Stimulated activated CD8-positive, alpha-beta memory T cell treated with anti-CD3 and anti-CD28 coated beads, Interleukin-2, amount 100 ng/mL, for 1 hour (primary cell): ENCODE measurements at places on chromosomes 12 and 14.

DNA sequence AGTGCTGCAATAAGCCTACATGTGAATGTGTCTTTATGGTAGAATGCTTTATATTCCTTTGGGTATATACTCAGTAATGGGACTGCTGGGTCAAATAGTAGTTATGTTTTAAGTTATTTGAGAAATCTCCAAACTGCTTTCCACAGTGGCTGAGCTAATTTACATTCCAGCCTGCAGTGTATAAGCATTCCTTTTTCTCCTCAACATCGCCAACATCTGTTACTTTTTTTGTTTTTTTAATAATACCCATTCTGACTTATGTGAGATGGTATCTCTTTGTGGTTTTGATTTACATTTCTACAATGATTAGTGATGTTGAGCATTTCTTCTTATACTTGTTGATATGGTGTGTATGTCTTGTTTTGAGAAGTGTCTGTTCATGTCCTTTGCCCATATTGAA, 1186.2 kb downstream of the BCL11B start:
- DNase-seq, result no peak

DNA sequence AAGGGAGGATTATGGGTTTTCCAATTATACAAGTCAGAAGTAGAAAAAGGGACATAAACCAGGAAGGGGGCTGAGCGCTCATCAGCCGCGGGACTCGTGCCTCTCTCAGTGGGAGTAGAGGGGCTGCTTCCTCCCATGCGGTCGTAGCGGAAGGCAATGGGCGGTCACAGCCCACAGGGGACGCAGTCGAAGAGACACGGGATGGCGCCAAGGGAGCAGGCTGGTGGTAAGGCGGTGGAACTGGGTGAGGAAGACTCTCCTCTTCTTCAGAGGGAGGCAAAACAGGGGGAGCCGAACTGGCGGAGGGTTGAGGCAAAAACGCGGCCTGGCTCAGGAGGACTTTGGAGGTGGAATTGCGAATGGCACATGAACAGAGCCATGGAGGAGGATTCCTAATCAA, 677.7 kb downstream of the TMEM121 start:
- DNase-seq, result no peak

DNA sequence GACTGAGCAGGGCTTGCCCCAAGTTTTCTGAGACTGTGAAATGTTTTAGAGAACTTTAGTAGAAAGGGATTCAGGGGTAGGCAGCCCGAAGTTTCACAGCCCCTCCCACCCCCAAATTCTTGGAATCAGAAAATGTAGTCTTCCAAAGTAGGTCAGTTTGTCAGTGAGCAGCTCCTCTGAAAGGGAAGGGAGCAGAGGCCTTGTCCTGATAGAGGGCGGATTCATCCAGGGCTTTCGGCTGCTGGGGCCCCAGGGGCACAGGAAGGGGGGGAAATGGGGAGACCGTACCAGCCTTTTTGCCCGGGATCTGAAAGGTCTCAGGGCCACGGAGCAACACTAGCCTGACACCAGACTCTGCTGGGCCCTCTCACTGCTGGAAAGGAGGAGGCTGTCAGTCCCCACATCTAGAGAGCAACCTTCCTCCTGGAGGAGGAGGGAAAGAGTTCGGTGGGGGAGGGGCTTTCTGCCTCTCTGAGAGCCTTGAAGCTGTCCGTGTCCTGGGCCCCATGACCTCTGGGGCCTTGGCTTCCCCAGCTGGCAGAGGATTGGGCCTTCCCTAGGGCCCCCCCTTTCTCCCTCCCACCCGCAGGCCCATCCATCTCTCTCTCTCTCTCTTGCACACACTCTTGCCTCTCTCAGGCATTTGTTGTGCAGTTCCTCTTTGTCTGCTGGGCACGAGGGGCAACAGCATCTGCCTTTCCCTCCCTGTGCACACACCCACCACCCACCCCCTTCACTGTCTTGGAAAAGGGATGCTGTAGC, at the start of gene IKZF4:
Gene IKZF4, plus strand, starts transcription at position 621 of the 762 bp plus-strand sequence. CDS start 451 bp downstream, outside the sequence.
- DNase-seq, result no peak

- no peak for DNase-seq
Observed at GRCh38 chr14:21059842-21060613, 2.4 kb downstream of the RNASE8 start.

DNA sequence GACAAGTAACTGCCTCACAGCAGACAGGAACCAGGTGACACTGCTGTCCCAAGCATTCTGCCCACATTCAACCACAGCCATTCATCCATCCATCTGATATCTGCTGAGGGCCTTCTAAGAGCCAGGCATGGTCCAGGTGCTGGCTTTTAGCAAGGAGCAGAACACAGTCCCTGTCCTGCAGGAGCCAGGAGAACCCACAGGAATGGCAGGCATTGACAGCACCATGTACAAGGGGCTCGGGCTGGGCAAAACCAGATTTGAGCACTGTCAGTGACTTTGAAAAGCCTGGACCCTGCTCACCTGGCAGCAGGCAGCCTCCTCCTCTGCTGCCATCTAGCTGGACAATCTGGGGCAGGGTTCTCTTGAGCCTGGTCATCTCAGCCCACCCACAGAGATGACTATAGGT, 137.0 kb downstream of the ZFP36L1 start:
- no peak for DNase-seq

DNA sequence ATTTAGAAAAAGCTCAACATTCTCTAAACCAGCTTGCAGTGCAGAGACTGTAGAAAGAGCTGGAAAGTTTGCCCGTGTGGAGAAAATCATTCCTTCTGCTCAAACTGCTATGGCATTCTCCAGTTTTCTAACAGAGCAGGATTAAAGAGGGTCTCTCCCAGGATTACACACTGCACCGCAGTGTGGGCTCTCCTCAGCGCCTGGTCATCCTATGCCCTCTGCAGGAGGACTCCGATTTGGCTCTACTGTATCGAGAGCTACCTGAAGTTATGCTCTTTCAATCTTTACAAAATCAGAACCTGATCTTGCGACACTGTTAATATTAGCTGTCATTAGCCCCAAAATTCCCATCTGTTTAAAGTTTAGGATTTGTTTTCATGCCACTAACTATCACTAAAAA, 33.0 kb downstream of the BHLHE41 start:
- no peak for DNase-seq

- DNase-seq, result no peak
Observed at GRCh38 chr14:48398675-48399282, 723.4 kb upstream of the MDGA2 start.

DNA sequence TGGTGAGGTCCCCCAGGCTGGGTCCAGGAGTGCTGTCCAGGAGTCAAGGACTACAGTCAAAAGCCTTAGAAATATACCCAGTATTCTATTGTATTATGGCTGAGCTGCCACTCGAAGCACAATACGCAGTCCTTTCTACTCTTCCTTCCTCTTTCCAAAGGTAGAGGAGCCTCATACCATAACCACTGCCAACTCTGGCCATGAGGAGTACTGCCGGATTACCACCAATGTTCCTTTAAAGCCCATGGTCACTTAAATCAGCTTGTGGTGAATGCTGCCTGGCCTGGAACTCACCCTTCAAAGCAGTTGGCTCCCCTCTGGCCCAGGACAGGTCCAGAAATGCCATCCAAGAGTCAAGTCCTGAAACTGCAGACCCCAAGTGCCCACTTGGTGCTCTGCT, 425.4 kb downstream of the SLC16A7 start:
- DNase-seq, result no peak

- no peak for DNase-seq
Observed at GRCh38 chr12:3336606-3337311, 154.2 kb upstream of the PRMT8 start.

DNA sequence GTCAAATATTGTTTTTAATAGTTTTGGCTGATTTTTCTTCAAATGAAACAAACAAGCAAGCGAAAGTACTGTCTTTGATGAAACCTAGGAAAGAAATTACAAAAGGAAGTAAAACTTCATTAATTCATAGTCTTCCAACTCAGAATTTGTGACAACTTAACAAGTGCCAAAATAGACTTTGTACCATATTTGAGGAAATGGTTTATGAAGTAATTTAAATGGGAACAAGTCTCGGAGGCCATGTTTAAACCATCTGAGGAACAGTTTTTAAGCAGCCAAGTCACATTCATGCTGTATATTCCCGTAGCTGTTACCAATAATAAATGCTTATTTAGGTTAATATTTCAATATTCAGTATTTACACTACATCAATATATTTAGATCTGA, 745 bp upstream of the ARHGDIB start:
- DNase-seq, result no peak

- no peak for DNase-seq
Observed at GRCh38 chr12:45242180-45242579, 26.3 kb downstream of the ANO6 start.

GRCh38 chr14:97359341-97359740, 562.2 kb downstream of the VRK1 start:
- DNase-seq, result no peak

DNA sequence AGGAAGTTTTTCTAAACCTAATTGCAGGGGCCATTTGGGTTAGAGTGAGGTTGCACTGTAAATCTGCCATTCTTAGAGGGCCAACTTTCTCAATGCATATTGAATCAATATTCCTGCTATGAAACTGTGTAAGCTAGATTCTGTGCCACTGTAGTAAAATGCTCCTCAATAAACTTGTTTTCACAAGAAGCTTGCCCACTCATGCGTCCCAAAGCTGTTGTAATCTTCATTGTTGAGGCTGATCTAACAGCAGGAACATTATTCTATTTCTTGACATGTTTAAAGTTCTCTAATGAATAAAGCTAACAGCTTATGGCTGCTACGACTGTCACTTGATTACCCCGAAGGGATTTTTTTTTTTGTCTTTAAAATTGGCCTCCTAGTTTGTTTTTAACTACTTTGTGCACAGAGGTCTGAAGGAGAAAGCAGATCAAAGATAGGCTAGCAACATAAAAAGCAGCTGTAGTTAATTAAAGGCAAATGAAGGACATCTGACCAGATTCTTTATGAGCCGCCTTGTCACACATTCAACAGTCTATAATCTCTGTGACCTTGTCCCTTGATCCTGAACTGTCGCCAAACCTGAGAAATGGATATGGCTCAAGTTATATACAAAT, 243.7 kb downstream of the PAX9 start:
- DNase-seq, result no peak

DNA sequence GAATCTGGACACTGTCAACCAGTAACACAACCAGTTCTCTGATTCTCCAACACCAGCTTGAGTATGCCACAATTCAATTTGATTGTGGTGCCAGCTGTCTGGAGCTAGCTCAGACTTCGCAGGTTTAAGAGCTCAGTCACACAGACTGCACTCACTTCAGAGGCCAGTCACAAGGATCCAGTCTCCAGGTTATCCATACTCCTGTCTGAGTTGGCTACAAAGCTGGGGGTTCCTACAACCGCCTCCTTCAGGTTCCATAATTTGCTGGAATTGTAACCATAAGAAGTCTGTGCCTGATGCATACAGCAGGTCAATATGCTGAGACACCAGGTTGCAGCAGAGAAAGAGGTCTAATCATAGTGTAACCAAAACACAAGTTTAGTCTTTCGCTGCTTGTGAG, 70.5 kb upstream of the CPSF6 start:
- DNase-seq, result no peak

DNA sequence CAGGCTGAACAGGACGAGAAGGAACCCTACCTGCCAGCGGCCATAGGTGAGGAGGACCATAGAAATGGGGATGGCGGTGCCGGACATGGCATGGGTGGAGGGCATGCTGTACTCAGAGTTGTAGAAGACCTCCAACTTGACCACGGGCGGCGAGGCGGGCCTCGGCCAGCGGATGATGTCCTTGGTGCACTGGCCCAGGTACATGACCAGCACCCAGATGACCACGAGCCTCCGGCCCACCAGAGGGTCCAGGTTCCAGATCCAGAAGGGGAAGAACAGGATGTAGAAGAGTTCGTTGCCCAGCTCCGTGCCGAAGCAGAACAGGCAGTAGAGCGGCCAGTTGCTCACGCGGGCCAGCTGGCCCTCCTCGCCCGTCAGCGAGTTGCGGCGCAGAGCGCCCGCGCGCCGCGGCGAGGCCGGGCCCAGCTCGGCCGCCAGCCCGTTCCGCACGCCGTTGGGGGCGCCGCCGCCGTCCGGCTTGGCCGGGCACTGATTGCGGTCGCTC, 582 bp downstream of the SGPP1 start:
- no peak for DNase-seq

DNA sequence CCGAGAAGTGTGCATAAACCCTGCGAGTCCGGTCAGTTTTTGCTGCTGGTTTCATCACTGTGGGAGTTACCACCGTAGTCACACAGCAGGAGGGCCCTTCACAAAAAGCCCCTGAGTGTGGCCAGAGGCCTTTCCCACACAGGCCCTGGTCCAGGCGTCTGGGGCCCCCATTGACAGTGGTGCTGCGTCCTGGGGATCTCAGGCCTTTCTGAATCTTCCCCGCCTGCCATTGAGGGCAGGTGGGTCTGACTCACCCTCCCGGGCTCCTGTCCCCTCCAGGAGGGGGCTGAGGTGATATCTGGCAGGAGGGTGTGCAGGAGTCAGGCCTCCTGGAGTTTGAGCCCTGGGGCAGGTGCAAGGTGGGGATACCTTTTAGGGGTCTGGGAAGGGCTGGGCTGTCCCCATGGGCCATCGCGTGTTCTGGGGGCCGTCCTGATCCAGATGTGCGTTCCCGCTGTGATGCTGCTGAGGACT, 358.5 kb downstream of the TMEM121 start:
- no peak for DNase-seq

- no peak for DNase-seq
Observed at GRCh38 chr12:31722580-31722979, 6.2 kb downstream of the AMN1 start.

DNA sequence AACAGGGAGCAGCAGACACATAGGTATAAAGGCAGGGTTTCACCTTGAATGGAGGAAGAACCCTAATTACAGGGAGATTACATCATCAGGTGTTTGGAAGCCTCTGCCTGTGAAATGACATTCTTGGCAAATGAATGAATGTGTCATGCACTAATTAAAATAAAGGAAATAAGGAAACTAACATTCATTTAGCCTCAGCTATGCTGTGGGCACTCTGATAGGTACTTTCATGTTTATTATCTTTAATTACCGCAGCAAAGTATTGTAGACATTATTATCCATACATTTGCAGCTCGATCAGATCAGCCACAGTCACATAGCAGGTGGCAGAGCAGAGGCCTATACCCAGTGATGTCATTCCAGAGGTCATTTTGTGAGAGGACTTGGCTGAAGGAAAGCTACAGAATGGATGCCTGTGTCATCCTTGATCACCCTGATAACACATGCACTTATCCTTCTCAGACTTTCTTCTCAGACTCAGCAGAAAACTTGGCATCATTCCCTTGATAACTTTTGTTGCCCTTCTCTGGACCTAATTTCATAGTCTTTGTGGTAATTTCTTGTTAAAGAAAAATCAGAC, 18.4 kb downstream of the ZNF664 start:
- DNase-seq, result no peak

- DNase-seq, result no peak
Observed at GRCh38 chr14:50497351-50497750, 35.0 kb downstream of the MAP4K5 start.

- DNase-seq, result no peak
Observed at GRCh38 chr12:14842315-14842714, 1.0 kb downstream of the ART4 start.

DNA sequence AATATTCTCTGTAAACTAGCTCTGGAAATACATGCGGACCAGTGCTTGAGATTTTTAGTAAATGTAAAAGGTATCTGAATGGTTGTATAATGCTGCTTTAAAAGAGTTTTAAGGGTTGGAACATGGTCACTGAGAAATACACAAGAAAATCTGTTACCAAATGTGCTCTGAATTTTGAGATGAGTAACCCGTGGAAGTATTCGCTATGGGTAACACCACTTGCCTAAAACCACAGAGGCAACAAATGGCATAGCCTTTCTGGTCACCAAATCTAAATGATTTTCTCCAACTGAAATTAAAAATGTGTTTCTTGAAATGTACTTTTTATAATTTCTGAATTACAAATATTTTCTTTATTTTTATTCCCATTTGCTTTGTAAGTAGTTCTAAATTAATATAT, 745.7 kb downstream of the DIO2 start:
- DNase-seq, result no peak

- no peak for DNase-seq
Observed at GRCh38 chr12:43309959-43310358, 242.0 kb downstream of the ADAMTS20 start.
